ENCODE measurements at places on chromosomes 6 and 20.

DNA sequence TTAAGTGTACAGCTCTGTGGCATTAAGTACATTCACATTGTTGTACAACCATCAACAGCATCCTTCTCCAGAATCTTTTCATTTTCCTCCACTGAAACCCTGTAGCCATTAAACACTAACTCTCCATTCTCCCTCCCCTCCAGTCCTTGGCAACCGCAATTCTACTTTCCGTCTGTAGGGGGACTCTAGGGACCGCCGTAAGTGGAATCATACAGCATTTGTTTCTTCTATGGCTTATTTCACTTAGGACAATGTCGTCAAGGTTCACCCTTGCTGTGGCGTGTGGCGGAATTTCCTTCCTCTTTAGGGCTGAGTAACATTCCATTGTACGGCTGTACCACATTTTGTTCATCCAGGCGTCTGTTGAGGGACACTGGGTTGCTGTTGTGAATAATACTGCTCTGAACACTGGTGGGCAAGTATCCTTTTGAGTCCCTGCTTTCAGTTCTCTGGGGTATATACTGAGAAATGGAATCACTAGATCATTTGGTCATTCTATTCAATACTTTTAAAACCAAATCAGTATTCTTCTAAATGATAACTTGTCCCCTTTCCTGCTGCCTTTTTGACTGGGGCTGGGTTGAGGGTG lies 50.7 kb downstream of the PPP1R3G start:
- peak; percentile 48 for DNase-seq

- no peak for DNase-seq
These were observed 29.4 kb downstream of the RALGAPA2 start for GRCh38 chr20:20683020-20683419.

DNA sequence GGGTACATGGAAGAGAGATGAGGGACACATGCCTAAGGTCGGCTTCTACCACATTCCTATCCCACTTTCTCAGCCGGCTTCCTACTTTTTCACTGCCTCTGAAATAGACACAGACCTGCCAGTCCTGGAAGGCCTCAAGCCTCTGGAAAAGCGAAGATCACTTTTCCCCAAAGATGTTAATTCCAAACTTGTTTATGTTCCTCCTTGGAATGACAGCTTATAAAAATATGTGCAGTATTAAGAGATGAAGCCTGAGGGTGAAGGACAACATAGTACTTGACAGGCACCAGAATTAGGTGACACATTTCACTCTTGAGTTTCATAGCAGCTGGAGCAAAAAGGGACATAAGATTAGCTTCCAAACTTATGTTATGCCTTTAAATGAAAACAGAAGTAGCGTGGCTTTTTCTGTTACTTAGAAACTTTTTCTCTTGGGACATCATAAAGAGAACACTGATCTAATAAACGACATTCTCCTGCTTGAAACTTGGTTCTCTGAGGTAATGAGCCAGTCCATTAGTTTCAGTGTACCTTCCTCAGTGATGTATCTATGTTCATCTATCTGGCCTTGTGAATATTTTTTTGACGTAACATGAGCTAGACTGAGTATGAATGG lies 25.3 kb downstream of the FOXO3 start:
- DNase-seq, result peak; percentile 23

DNA sequence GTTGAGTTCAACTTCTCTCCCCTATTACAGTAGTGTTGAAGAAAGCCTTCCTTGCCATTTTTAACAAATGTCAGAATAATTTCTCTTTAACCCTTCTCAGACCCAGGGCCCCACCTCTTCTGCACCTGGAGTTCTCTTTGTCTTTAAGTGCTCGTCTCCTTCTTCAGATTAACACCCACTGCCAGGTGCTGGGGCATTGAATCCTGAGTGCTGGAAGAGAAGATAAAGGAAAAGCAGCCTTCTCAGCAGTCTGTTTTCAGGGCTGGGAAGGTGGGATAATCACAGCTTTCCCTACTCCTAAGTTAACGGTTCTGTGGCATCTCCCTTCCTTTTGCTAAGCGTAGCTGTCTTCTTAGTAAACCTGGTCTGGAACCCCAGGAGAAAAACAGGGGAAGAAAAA lies 114.6 kb upstream of the TAB2 start:
- no peak for DNase-seq

- DNase-seq, result no peak
These were observed 296.2 kb downstream of the GRIK2 start for GRCh38 chr6:101689695-101690094.

- DNase-seq, result no peak
These were observed 86.5 kb upstream of the BTN3A2 start for GRCh38 chr6:26278536-26278935.

GRCh38 chr20:58938078-58938477 lies 43.0 kb upstream of the NELFCD start:
- no peak for DNase-seq

DNA sequence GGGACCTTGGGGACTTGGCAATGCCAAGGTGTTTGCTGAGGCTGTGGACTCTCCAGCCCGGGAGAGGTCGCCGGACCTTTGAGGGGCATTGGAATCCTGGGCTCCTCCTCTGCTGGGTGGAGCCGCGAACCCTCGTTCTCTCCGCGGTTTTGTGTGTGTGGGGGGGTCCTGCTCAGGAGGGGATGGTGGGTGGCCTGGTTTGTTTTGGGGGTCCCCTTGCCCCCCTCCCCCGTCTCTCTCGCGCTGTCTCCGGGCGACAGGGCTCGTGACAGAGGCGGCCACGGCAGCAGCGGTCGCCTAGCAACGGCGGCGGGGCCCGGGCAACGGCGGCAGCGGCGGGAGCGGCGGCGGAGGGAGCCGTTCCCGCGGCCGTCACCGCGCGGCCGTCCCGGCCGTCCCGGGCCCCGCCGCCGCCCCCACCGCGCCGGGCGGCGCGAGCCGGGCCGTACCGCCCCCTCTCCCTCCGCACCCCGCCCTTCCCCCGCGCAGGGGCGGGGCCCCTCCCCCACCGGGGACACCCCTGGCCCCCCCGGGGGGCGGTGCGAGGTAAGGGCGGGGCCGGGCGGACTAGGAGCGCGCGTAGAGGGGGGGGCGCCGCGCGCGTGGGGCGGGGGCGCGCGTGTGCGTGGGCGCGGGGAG lies 7.8 kb downstream of the SYNGAP1 start:
- peak; percentile 26 for DNase-seq

GRCh38 chr6:14719270-14719669 lies 526.6 kb upstream of the JARID2 start:
- no peak for DNase-seq

- DNase-seq, result no peak
These were observed 45.3 kb downstream of the JARID2 start for GRCh38 chr6:15290962-15291704.

- DNase-seq, result peak; percentile 34
These were observed 38.0 kb downstream of the PKHD1 start for GRCh38 chr6:52049252-52050050.

- no peak for DNase-seq
These were observed 61.7 kb upstream of the ARHGAP18 start for GRCh38 chr6:129771678-129772077.

Measured in EL (cell line).